ENCODE measurements at places on chromosomes 2 and 18.
A peak's percentile ranks its signal among the peaks of the same experiment; 100 is the strongest.

- DNase-seq, result peak; percentile 35
Measured at GRCh38 chr2:85754313-85755095, 713 bp downstream of the ATOH8 start.

GRCh38 chr2:127656569-127657231 lies 10.7 kb downstream of the GPR17 start:
- no peak for DNase-seq

DNA sequence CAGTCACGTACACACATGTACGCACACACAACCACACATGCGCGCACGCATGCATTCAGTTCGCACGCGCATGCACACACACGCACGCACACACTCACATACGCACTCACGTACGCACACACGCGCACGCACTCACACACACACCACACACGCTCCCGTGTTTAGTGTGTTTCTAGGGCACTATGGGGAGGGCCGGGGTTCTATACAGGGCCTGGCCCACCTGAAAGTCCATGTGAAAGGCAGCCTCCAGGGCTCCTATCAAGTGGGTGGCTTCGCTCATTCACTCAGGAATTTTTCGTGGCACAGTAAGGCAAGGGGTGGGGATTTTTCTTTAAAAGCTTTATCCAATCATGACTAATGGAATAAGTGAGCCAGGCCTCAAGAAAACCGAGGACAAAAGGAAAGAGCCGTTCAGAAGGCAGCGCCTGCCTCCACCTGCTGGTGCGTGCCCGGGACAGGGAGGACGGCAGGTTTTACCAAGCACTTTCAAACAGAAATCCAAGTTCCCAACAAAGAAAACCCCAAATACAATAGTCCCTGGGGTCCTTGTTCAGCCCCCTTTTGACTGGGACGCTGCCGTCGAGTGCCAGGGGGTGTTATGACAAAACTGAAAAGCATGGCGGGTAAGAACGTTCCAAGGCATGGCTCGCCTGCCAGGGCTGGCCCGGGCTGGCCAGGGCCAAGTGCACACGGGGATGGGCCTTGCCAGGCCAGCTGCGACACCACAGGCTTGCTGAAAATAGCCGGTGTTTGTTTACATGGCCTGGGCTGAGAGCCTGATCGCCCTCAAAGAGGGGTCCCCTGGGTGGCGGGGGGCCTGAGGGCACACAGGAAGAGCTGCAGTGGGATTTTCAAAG lies 110.0 kb downstream of the HDAC4 start:
- DNase-seq, result no peak

GRCh38 chr2:2655453-2656114 lies 324.5 kb upstream of the MYT1L start:
- DNase-seq, result no peak

DNA sequence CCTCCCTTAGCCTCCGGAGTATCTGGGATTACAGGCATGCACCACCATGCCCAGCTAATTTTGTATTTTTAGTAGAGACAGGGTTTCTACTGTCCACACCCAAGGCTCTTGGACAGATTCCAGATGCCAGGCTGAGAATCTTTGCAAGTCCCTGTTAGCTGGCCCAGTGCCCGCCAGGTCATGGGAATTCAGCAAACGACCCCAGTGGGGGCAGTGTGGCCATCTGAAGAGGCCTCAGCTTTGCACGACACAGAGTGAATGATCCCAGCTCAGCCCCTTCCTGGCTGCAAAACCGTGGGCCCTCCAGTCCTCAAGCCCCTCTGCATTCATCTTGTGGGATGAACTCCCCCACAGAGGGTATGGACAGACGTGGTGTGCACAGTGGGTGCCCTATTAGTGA lies 179.5 kb upstream of the ID2 start:
- no peak for DNase-seq

- DNase-seq, result no peak
Measured at GRCh38 chr2:190318514-190318913, 1.1 kb downstream of the HIBCH start.

- no peak for DNase-seq
Measured at GRCh38 chr18:28714498-28714897, 537.6 kb upstream of the CDH2 start.

DNA sequence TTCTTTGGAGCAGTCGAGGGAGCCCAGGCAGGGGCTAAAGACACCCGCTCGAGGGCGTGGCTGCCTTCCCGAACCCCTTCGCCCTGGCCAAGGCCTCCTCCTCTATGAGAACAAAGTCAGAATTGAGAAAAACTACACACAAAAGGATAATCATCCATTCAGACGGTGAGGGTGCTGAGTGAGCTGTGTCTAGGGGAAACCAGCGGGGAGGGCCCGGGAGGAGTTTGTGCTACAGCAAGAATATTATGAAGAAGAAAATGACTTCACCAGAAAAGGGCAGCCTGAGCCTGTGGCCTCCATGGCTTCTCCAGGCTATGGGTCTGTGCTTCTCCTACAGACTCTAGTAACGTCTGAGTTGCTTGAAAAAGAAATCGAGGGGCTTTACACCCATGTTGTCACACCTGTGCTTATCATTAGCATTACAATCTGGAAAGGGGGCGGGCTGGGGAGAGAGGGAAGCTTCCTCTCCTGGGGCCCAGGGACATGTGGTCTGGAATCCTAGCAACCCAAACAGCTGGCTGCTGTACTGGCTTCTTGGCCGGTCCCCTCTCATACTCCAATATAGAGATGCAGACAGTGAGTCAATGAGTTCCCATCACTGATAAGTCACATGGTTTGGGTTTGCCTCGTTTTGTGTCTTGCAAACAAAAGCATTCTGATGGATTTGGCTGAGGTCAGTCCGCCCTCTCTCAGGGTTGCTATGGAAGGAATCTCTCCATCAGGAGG lies 52.0 kb upstream of the ARL4C start:
- DNase-seq, result no peak

- no peak for DNase-seq
Measured at GRCh38 chr2:23838581-23838980, 88.3 kb downstream of the ATAD2B start.

- DNase-seq, result no peak
Measured at GRCh38 chr2:24919506-24920097, 435 bp downstream of the ADCY3 start.

GRCh38 chr2:27989149-27989548 lies 98.6 kb downstream of the BABAM2 start:
- no peak for DNase-seq

DNA sequence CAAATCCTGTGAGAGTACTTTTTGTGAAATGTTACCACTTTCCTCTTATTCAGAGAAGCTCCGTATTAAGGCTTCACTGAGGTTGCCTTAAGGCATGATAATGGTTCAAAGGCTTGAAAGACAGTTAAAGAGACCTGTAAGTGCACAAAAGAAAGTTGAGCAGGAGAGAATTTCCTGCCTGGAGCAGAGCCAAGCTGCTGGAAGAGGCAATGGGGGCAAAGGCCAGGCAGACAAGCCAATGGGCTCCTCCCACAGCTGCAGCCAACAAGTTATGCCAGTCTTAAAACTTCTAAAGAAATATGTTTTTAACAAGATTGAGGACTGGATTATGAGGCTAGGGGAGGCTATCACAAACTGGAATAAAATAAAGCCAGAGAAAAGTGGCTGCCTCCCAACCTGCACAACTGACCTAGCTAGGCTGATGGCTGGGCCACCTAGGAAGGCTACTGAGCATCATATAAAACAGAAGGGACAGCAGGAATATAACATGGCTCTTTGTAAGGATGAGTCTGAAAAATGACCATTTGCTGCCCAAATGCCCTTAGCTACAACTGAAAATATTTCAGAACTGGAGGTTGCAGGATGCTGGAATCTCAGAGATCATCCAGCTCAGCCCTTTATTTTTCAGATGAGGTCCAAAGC lies 2.1 kb downstream of the IL1B start:
- no peak for DNase-seq

DNA sequence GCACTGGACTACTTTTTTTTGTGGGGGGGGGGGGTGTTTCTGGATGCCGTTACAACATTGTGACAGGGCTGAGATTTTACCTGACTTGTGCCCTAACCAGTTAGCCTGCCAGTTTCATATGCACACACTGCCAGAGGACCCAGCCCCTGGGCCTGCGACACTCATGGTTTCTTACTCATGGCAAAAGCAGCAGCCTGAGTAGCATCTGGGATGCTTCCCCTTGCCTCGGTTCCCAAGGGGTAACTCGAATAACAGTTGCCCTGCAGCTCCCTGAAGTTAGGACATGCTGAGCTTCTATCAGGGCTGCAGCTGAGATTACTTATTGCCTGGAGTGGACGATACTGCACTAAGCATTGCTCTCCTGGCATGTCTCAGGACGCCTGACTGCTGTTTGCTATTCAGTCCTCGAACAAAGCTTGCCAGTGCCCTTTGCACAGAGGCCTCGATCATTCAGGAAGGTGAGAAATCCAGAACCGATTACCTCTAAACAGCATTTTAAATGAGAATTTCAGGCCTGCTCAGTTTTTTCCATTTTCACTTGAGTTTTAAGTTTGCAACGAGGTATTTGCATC lies 47.9 kb downstream of the TRPM8 start:
- no peak for DNase-seq

Measured in T-cell (primary cell).